ENCODE measurements at places on chromosomes 13 and 19.

- no peak overlapping the region for H3K27ac ChIP-seq
- no peaks in the 10 kb centered on the region for H3K27me3 ChIP-seq
- H3K36me3 ChIP-seq: no peaks in the 10 kb centered on the region
- no peak overlapping the region for H3K4me3 ChIP-seq
Observed at GRCh38 chr13:67445436-67445835, 215.3 kb upstream of the PCDH9 start.

- H3K27ac ChIP-seq: no peak overlapping the region
- DNase-seq: no peak
- no peaks in the 10 kb centered on the region for H3K4me1 ChIP-seq
- H3K27me3 ChIP-seq: no peaks in the 10 kb centered on the region
Observed at GRCh38 chr13:79645569-79645968, 164.6 kb downstream of the NDFIP2 start.

DNA sequence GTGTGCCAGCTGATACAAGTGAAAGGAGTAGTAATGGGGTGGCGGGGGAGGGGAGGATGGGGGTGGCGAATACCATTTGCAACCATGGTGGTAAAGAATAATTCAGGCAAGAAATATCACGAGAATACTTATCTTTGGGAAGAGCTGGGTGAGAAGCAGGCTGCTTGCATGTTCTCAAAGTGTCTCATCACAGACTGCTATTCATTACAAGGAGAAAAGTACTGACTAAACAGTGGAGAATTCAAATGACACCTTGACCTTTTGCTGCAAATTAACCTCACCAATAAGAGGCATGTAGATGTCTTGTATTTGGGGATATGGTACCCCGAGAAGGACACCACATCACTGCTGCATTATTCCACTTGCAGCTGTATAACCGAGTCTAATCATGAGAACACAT lies 585.7 kb upstream of the GPC6 start:
- H3K36me3 ChIP-seq: no peaks in the 10 kb centered on the region
- H3K27ac ChIP-seq: no peak overlapping the region
- no peak for DNase-seq
- no peaks in the 10 kb centered on the region for H3K27me3 ChIP-seq
- H3K4me1 ChIP-seq: no peaks in the 10 kb centered on the region

- no peaks in the 10 kb centered on the region for H3K36me3 ChIP-seq
- no peak overlapping the region for H3K4me3 ChIP-seq
- peaks cover 21% of the 10 kb centered on the region for H3K4me1 ChIP-seq
- DNase-seq: no peak
Observed at GRCh38 chr13:79190932-79191331, 215.1 kb downstream of the RBM26 start.

DNA sequence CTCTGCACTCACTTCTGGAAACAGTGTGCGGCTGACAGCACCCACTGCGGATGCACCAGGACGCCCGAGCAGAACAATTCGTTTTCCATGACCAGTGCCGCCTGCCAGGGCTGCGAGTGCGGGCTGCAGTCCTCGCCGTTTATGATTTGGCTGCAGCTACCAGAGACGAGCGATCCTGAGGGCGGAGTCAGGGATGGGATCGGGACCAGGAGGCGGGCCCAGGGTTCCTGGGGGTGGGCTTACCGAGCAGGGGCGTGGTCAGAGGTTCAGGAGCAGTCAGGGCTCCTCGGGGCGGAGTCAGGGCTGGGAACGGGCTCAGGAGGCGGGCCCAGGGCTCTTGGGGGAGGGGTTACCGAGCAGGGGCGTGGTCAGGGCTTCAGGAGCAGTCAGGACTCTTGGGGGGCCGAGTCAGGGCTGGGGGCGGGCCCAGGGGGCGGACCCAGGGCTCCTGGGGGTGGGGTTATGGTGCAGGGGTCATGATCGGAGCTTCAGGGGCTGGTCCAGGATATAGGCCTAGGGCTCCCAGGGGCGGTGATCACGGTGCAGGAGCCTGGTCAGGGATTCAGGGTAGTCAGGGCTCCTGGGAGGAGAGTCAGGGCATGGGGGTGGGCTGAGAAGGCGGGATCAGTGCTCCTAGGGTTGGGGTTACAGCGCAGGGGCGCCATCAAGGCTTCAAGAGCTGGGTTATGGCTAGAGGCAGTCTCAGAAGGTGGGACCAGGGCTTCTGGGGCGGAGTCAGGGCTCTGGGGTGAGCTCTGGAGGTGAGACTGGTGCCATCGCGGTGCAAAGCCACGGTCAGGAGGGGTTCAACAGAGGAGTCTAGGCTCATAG lies 1.7 kb downstream of the KLK4 start:
- H3K4me3 ChIP-seq: no peak overlapping the region
- H3K36me3 ChIP-seq: no peaks in the 10 kb centered on the region
- H3K27me3 ChIP-seq: peaks cover 13% of the 10 kb centered on the region
- H3K27ac ChIP-seq: no peak overlapping the region

GRCh38 chr19:29908963-29909944 lies 32.8 kb upstream of the URI1 start:
- H3K4me3 ChIP-seq: no peak overlapping the region
- no peaks in the 10 kb centered on the region for H3K4me1 ChIP-seq
- DNase-seq: no peak
- H3K27me3 ChIP-seq: no peaks in the 10 kb centered on the region

- H3K27ac ChIP-seq: no peak overlapping the region
- H3K4me3 ChIP-seq: no peak overlapping the region
- no peak for DNase-seq
Observed at GRCh38 chr13:107901230-107901629, 314.1 kb downstream of the LIG4 start.

DNA sequence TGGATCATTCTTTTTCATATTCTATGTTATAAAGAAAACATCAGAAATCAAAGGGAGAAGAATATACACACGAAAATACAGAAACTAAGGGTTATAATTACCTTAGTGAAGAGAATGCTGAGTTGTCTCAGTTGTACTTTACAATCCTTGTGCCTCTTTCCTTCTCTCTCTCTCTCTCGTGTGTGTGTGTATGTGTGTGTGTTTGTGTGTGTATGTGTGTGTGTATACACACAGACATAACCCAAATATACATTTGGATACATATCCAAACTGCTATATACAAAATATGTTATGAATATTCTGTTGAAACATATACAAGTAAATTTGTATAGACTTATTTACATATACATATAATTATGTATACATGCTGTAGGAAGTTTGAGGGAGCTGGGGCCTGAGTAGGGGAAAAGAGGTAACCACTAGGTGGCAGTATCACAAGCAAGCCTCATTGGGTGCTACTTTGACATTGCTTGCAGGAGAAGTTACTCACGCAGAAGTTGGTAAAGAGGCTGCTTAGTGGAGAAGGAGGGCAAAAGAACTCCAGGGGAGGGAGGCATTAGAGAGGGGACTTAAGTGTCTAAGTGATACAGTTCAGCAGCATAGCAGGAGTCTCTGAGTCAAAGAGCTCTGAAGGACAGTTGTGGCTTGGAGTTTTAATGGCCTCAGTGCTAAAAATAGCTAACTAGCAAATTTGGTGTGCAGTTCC lies 465.1 kb upstream of the PCDH20 start:
- H3K27me3 ChIP-seq: no peaks in the 10 kb centered on the region
- no peak overlapping the region for H3K4me3 ChIP-seq
- H3K4me1 ChIP-seq: no peaks in the 10 kb centered on the region
- no peaks in the 10 kb centered on the region for H3K36me3 ChIP-seq

DNA sequence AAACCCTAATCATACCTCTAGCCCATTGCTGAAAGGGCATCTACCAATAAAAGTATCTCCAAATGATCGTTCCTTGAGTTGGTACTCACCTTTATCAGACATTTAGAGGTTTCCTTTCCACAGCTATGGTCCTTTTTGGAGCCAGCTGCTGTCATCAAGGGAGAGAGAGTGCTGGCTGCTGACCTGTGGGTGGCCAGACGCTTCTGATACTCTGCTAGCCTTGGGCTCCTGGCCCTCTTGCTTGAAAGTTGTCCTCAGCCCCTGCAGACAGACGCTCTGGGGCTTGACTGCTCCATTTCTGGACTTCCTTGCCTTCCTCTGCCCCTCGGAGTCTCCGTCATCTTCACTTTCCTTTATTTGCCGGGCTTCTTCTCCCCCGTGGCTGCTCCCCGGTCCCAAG lies 499.1 kb downstream of the DIAPH3 start:
- H3K36me3 ChIP-seq: no peaks in the 10 kb centered on the region
- no peaks in the 10 kb centered on the region for H3K27me3 ChIP-seq
- no peak overlapping the region for H3K27ac ChIP-seq
- DNase-seq: no peak

Data from CD8-positive, alpha-beta memory T cell (primary cell).